Astrocyte of the cerebellum (primary cell): ENCODE measurements at places on chromosomes 13 and 19.

DNA sequence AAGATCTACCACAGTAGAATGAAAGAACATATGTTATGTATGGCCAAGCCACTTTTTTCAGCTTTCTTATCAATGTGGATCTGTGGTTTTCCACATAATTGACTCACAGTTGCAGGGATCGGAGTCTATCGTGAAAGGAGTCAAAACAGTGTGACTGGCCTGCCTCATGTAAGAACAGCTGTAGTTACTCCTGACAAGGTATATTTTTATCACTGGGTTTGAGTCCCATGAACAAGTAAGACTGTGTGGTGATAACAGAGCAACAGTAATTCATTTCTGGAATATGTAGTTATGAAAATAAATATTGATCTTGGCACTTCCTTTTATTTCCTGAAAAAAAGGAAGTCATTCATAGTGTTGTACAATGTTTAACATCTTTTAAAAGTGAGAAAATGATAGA, 416.6 kb downstream of the KLF12 start:
- DNase-seq, result peak; percentile 46

DNA sequence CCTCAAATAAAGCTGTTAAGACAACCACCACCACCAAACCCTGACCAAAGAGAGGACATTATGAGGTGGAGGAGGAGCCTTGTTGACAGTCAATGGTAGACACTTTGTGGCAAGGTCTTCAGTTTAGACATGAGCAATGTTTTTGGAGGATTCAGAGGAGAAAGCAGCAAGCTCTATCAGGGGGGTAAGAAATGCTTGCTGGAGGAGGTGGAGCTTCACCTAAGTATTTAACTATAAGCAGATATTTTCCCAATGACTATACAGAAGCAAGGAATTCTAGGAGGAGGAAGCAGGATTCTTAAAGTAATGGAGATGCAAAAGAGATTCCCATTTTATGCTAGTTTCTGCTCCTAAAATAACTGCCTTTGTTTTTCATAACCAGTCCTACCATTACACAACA, 74.2 kb downstream of the TRPC4 start:
- no peak for DNase-seq

DNA sequence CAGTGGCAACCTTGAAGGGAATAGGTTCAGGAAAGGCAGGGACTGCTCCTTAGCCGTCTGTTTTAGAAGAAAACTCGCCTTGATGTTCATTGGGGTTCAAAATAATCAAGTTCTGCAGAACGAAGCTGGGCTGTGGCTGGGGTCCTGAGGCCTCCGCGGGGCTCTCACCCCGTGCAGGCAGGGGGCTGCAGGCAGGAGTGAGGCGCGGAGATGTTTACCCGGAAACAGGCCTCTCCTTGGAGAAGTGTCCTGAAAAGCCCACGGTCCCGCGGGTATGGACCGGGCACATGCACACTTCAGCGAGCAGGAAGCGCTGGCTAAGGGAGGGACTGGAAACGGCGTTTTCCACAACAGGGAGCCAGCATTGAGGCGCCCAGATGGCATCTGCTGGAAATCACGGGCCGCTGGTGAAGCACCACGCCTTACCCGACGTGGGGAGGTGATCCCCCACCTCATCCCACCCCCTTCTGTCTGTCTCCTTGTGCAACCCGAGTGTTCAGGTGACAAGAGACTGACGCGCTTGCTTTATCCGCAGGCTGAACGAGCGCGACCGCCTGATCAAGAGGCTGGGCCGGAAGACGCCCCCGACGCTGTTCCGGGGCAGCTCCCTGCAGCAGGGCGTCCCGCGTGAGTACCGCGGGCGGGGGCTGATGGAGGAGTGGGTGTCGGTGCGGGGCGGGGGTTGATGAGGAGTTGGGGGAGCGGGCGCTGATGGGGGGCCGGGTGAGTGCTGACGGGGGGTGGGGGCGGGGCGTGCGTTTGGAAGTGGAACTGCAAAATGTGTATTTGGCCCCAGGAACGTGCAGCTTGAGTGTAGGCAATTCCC, 39.6 kb downstream of the SHISA2 start:
- no peak for DNase-seq

DNA sequence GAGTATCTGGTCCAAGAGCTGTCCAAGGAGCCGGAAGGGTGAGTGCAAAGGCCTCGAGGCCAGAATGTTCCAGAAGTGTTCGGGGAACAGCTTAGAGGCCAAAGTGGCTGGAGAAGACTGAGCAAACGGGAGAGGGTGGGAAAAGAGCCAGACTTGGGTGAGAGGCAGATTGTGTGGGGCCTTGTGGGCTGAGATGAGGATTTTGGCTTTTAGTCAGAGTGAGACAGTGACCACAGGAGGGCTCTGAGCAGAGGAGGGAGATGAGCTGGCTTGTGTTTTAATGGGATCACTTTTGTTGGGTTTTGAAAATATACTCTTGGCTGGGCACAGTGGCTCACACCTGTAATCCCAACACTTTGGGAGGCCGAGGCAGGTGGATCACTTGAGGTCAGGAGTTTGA, 5.6 kb downstream of the NANOS2 start:
- no peak for DNase-seq

DNA sequence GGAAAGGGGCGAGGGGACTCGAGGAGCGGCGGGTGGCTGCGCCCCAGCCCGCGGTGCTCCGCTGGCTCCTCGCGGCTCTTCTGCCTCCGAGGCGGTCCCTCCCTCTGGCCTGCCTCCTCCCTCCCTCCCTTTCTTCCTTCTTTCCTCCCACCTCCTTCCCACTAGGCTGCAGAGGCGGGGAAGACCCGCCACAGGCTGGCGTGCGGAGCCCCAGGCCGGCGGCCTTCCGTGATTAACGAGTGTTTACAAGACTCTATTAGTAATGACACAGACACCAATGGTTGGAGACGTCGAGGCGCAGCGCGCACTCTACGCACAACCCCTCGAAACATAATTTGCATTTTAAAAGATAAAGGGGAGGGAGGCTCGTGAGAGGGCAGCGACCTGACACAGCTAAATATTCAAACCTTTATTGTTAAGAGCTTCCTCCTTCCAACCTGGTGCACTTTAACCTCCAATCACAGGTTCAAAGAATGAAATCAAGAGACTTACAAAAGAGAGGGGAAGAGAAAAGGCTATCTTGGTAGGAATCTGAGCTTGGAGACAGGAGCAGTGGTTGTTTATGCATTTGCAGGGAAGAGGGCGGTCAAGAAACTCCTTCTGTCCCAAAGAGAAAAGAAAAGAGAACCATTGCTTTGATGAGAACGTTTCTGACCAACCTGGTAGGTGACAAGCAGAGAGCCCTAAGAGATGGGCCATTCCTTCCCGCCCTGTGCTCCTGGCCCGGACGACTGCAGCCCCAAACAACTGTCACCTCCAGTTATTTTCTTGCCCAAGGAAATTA, at the start of gene CDX2:
Gene CDX2, minus strand, starts transcription at position 234 of the 784 bp plus-strand sequence. CDS start 309 bp downstream, outside the sequence.
- DNase-seq, result no peak

DNA sequence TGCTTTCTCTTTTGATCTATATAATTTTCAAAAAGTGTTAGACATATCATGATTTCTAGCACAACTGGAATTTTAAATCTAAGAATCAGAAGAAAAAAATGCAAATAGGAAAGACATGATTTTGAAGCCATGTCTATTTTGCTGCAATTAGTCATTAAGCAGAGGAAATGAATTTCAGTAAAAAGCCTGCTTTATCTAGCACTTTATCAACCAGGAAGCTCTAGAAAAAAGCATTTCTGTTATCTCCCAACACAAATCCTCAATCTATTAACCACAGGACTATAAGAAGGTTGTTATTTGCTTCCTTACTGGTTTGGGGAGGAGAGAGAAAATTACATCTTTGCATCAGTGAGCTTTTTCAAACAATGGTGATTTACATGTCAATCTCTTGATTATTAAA, 716.7 kb downstream of the DIAPH3 start:
- no peak for DNase-seq

GRCh38 chr13:107376341-107377125, 808.6 kb upstream of the ARGLU1 start:
- DNase-seq, result no peak

DNA sequence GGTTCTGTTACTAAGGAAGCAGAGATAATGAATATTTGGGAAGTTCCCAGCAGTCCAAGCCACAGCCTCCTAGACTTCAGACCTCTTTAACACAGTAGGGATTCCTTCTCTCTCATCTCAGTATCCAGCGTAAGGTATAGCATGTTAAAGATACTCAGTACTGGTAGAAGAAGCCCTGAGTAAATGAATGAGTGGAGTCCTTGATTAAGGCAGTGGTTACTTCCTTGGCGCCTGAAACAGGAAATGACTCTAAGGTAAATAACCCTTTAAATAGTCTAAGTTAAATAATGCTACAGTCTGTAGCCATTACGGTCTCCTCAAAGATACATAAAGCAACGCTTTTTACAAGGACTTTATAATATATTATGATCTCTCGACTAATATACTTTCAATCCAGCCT, 650.8 kb upstream of the MIR17HG start:
- no peak for DNase-seq

- no peak for DNase-seq
Observed at GRCh38 chr19:51811344-51811743, 16.4 kb downstream of the FPR3 start.
